RCC 7860 (cell line): ENCODE measurements at places on chromosomes 11 and 22.
A peak's percentile ranks its signal among the peaks of the same experiment; 100 is the strongest.

- no peak for DNase-seq
These were observed 21.8 kb upstream of the GNB1L start for GRCh38 chr22:19876314-19876940.

GRCh38 chr11:107468596-107468995 lies 11.0 kb upstream of the CWF19L2 start:
- no peak for DNase-seq

- DNase-seq: no peak
These were observed 6.0 kb upstream of the TMEM218 start for GRCh38 chr11:125117429-125117828.

DNA sequence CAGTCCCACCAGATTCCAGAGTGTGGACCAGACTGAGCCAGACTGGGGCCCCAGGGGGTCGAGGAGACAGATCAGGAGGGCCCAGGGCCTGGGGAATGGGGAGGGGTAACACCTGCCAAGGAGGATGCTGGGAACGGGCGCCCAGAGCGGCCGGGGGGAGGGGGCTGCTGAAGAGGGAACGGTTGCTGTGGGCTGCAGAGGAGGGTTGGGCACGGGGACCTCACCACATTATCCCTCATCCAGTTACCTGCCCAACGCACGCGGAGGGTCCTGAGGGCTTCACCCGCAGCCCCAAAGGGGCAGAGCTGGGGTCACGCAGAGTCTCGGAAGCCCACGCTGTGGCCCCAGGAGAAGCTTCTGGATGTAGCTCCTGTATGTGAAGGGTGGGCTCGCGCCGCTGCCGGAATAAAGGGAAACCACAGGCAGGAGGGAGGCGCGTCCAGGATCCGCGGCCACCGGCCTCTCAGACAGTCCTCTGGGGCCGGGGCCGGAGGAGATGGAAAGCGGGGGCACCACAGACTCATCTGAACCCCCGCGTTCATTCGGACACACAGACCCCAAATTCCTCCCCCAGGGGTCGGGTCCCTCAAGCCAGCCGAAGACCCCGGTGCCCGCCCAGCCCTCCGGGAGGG lies 866 bp upstream of the SELENOO start:
- DNase-seq: no peak

GRCh38 chr11:821512-822371 lies 3.0 kb downstream of the PNPLA2 start:
- DNase-seq: no peak

- DNase-seq: no peak
These were observed 4.9 kb upstream of the P2RY6 start for GRCh38 chr11:73267122-73267846.

DNA sequence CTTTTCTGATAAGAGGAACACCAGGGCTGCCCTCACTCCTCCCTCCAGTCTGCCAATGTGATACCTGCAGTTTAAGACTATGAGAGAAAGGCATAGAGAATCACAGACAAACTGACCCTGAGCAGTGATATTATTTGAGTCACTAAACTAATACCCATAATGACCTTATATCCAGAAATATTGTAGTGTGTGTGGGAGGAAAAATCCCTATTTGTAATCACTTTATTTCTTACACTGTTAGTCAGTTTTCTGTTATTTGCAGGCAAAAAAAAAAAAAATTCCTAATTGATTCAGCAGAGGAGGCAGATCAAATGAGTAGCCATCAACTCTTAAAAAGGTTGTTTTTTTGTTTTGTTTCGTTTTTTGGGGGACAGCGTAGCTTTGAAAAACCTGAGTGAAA lies 82.5 kb downstream of the MAML2 start:
- no peak for DNase-seq

- no peak for DNase-seq
These were observed 36.8 kb downstream of the CDON start for GRCh38 chr11:126025822-126026221.

GRCh38 chr11:131465746-131466145 lies 95.3 kb downstream of the NTM start:
- no peak for DNase-seq

DNA sequence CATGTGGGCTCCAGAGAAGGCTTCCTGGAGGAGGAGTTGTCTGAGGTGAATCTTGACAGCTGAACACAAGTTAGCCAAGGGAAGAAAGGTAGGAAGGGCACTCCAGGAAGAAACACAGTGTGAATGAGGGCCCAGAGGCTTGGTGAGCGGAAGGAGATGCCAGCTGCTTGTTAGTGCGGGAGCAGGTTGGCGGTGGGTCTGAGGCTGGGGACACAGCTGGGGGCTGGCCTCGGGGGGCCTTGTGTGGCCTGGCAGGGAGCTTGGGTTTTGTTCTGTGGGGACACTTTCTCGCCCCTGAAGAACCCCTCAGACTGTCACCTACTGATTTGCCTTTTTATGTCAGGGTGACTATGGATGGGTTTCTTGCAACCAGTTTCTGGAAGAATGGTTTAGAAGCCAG lies 160.0 kb downstream of the ST3GAL4 start:
- no peak for DNase-seq

DNA sequence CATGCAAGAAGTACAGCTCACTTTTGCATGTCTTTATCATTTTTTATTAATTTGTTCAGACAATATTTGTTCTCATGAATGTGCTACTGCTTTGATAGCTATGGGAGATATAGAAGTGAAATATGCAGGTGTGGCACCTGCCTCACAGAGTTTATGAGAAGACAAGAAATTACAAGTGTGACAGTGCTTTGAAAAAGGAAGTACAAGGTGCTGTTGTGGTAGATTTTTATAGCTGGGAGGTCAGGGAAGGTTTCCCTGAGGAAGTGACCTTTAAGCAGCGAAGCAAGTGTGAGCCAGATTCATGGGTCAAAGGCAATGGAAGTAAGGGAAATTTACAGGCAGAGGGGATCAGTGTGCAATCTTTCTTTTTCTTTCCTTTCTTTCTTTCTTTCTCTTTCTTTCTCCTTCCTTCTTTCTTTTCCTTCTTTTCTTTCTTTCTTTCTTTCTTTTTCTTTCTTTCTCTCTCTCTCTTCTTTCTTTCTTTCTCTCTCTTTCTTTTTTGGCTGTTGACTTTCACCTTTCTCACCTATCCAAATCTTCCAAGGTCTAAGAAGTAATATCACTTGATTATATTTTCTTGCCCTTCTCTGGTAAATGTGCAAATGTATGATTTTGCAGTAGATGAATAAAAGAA lies 6.4 kb upstream of the BMAL1 start:
- no peak for DNase-seq

DNA sequence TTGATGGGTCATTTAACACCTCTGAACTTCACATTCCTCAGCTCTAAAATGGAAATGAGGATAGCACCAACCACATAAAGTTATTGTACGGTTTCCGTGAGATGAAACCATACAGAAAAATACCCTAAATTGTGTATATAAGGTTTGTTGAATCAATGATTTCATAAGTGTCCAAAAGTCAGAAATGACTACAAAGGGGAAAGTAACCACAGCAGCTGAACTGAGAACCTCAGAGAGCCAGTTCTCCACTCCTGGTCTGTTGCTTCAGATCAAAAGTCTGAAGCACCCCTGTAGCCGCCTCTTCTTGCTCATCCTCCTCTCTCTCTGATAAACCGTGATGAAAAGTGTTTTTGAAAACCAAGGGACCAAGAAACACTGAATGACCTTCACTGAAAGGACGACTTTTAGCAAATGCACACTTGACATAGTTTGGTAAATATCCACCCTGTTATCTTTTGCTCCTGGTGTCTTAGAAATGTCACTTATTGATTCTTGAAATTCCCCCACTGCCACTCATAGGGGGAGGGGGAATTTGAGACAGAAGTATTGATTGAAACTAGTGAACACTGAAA lies 194.5 kb downstream of the NAV2 start:
- DNase-seq: no peak

- DNase-seq: no peak
These were observed 380.6 kb downstream of the BRD1 start for GRCh38 chr22:49446759-49447710.

- no peak for DNase-seq
These were observed 145.4 kb downstream of the NECTIN1 start for GRCh38 chr11:119583585-119583984.

DNA sequence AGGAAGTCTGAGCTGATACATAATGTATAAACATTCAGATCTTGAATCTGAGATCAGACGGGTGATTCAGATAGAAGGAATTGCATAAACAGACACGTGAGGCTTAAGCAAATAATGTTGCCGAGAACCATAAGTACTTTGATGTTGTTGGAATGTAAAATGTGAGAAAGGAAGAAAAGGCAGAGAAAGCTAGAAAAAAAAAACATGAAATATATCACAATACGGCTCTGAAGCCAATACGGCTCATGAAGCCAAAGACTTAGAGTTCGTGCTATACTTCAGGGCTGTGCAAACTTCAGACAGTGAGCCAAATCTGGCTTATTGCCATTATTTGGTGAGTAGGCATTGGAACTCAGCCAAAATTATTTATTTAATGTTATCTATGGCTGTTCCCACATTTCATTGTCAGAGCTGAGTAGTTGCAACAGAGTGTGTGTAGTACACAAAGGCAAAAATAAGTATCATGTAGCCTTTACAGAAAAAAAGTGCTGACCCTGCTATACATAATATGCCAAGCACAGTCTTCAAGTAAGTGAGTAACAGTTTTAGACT lies 673.3 kb downstream of the CNTN5 start:
- DNase-seq: peak; percentile 23

GRCh38 chr11:46874586-46874985 lies 28.5 kb upstream of the CKAP5 start:
- no peak for DNase-seq

GRCh38 chr11:35891096-35891495 lies 52.8 kb upstream of the LDLRAD3 start:
- no peak for DNase-seq

- DNase-seq: no peak
These were observed 7.3 kb upstream of the CTSC start for GRCh38 chr11:88344869-88345268.

GRCh38 chr22:49999946-50000586 lies 12.5 kb downstream of the IL17REL start:
- DNase-seq: no peak

- DNase-seq: peak; percentile 99
These were observed at the start of gene XRCC6 for GRCh38 chr22:41621099-41621910. Gene XRCC6 (plus strand): TSS chr22:41621295. CDS start chr22:41622005, 710 bp downstream.

- DNase-seq: no peak
These were observed 34.9 kb upstream of the TRPC6 start for GRCh38 chr11:101618709-101619108.

DNA sequence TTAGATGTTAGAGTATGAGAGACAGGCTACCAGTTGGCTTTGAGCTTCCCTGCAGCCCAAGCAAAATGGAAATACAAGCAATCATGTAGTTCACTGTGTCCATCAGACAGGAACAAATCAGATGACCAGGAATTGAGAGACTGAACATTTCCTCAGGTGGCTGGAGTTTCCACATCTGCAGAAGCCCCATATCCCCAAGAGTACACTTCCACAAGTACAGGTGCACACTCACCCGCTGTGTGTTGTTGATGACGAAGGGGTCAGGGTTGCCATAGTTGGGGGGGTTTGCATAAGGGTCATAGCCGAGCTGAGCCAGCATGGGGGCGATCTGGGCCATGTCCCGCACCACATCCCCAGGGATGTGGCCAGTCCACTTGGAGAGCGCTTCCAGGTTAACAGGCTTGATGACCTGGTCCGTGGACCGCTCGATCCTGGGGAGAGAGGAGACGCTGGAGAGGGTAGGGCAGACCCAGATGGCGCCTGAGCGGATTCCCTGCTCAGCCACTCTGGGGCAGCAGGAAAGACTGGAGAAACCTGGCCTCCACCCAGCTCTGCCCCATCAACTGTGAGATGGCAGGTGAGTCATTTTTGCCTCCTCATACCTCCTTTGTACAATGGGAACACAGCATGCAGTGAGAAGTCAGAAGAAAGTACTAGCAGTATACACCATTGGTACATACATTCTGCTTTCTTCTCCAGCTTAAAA lies 23.9 kb upstream of the TFIP11 start:
- peak; percentile 37 for DNase-seq

DNA sequence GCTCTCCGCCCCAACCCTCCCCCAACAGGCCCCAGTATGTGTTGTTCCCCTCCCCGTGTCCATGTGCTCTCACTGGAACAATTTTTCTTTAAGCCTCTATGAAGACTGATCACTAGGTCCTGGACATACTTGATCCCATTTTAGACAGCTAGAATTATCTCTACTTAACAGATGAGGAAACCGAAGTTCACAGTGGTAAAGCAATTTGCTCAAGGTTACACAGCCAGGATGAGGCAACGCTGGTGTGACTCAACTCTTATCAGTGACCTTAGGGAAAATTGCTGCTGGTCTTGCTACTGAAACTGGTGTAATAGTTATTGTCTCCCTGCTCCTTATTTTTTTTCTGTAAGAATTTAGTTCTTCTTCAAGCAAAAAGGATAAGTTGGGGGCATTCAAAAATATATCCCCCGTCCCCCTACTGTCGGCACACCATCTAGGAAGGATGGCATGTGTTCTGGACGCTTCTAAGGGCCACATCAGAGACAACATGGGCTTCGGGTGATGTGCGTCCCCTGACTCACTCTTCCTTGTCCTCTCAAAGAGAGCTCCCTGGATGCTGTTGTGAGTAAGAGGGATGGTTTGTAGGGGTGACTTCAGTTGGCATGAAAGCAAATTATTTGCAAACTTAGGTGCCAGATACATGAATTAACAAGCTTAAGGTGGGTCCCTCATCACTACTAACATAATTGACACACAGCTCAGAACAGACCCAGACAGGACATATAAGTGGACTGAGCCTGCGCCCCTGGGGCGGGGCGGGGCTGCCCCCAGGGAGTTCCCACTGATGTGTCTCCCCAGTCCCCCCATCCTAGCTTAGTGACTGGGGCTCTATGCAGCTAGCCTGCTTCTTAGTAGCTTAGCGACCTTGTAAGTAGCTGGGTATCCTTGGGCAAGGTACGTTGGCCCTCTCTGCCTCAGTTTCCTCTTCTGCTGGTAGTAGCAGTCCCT lies 23.6 kb upstream of the ALX4 start:
- DNase-seq: peak; percentile 20

GRCh38 chr11:126267650-126268049 lies 1.0 kb downstream of the SRPRA start:
- no peak for DNase-seq

GRCh38 chr22:50486561-50487289 lies at the start of gene MIOX:
Gene MIOX (plus strand): TSS chr22:50486859. CDS start chr22:50486898, 39 bp downstream.
- DNase-seq: peak; percentile 81
